ENCODE measurements at places on chromosomes 6 and 20.
A peak's percentile ranks its signal among the peaks of the same experiment; 100 is the strongest.

- DNase-seq: no peak
Measured at GRCh38 chr20:32155017-32155981, 45.8 kb downstream of the TM9SF4 start.

- DNase-seq: no peak
Measured at GRCh38 chr6:132513831-132514545, 1.1 kb upstream of the STX7 start.

DNA sequence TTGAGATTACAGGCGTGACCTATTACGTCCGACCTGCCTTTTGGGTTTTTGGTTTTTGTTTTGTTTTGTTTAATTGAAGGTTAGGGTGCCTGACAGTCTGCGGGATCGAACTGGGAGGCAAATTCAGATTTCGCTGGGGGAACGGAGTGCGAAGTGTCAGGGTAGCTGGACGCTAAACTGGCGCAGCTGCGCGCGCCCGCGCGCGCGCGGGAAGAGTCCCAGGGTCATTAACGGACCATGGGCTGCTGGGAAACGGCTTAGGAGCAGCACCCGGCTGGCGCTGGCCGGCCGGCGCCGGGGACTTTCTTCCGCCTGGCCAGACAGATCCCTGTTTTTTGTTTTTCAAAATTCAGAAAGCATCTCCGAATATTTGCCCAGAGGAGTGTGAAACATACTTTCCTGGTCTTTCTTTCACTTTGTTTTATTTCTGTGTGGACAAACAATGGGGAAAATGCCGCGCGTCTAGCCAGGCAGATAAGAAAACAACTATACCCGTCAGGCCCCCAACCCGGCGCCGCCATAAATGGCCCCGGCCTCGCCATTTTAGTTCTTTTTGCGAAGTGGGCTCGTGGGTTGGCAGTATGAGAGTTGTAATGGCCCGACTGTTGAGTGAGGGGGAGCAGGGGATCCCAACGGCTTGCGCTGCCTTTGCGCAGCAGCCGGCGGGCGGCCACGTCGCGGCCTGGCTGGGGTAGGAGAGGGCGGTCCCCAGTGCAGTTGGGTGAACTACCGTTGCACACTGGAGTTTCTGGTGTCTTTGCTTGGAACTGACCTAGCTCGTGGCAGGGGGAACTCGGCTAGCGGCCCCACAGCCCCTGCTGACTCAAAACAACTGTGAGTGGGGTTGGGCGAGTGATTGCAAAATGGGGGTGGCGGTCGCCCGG, 7.1 kb downstream of the HSPA1B start:
- DNase-seq: peak; percentile 63

DNA sequence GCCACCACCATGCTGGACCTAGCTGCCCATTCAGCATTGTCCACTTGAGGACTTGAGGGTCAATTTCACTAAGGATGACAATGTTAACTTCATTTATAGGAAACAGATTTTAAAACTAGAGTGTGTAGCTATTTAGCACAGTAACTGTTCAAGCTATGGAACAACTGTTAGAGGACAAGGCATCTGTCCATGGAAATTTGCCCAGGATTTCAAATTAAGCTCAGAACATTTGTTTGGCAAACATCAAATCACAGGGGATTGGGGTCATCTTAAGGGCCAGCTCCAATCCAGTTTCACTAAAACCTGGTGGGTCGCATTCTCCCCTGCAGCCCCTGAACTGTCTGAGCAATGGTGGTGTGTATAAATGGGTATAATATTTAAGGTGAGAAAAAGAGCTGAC, 35.1 kb downstream of the PM20D2 start:
- DNase-seq: no peak

- no peak for DNase-seq
Measured at GRCh38 chr6:160039441-160039840, 70.6 kb downstream of the IGF2R start.

DNA sequence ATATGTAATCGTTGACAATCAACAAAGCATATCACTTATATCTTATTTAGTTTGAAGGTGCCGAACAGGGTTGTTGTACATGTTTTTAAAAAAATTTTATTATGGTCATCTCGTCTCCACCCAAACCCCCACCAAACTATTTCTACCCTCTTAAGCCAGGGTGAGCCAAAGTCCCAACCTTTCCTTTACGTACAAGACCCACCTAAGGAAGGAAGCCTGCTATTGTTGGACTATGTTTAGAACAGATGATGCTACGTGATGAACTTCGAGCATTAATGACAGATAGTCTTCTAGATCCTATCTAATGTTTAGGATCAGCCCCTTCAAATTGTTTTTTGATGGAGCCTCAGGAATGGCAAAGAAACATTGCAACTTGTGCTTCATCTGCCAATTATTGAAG, 44.4 kb downstream of the CLIC5 start:
- no peak for DNase-seq

DNA sequence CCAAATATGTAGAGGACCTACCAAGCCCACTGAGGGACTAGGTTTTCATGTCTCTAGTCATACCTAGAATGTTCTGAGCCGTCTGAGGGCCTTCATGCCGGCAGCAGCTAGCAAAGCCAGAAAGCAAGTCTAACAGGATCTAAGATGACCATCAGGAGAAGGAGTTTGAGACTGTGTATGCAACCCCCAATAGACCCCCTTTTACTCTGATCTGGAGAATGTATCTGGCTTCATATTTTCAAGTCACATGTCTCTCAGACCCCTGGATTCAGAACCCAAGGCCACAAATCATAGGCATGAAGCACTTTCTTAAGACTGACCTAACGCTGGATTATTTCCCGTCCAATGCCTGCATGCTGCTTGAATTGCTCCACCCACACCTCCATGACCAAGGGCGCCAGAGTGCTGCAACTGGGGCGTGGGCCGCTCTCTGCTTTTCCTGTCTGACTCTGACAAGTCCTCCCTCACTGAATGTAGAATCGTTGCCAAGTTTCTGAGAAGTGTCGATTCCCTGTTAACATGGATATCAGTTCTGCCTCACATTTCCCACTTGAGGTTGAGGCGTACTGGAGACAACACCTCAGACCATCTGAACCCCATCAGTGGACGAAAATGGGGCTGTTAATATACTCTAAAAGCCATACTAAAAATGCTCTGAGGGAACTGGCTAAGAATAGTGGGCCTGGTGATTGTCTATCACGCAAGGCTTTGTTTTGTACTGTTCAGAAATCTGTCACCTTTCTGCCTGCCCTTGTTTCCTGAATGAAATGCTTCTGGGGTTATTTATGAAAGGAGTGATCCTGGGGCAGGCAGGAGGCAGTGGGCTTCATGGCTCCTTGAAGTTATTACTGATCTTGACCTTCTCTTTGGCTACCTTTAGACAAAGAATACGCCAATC, 23.9 kb upstream of the ASXL1 start:
- DNase-seq: no peak

- DNase-seq: no peak
Measured at GRCh38 chr6:106715922-106716321, 86.5 kb downstream of the QRSL1 start.

GRCh38 chr20:47665221-47665991, 119.9 kb downstream of the SULF2 start:
- no peak for DNase-seq

DNA sequence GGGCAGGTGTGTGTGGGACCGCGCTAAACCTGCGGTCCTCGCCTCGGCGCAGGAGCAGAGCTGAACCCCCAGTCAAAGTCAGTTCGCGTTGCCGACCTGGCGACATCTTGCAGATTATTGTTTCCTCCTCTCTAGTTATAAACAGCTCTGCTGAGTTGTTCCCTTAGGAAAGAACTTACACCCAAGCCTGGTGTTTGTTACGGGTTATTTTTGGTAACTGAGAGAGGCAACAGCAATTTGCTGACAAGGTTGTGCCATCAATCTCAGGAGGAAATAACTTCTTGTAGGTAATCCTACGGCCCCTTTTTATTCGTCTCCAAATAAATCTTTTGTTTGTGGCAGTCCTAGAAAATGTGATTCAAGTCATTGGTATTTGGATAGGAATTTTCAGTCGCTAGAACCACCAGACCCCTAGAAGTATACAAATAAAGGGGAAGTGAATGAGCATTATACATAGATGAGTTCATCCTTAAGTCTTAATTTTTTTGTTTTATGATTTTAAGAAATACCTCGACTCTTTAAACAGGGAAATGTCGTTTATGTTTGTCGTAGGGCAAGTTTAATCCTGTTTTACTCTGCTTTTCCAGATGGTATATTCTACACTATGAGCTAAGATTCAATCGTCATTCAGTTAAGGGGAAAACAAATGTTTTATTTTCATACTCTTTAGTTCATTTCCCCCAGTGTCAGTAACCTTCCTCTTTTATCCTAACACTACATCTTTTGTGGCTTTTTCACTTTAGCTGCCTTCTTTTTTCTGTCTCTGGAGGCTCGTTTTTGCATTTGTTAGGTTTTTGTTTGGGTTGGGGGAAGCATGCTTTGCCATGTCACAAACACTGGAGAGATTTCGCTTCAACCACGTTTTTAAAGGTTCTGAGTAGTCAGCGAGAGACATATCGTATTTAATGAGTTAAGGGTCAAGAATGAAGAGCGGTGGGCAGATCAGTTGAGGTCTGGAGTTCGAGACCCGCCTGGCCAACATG, 1.2 kb downstream of the PM20D2 start:
- DNase-seq: no peak

- no peak for DNase-seq
Measured at GRCh38 chr6:63584566-63584965, 12.3 kb downstream of the LOC128125822 start.

- DNase-seq: no peak
Measured at GRCh38 chr6:157967020-157967419, 14.6 kb upstream of the SYNJ2 start.

GRCh38 chr6:161001421-161001820, 9.9 kb downstream of the MAP3K4 start:
- DNase-seq: no peak

DNA sequence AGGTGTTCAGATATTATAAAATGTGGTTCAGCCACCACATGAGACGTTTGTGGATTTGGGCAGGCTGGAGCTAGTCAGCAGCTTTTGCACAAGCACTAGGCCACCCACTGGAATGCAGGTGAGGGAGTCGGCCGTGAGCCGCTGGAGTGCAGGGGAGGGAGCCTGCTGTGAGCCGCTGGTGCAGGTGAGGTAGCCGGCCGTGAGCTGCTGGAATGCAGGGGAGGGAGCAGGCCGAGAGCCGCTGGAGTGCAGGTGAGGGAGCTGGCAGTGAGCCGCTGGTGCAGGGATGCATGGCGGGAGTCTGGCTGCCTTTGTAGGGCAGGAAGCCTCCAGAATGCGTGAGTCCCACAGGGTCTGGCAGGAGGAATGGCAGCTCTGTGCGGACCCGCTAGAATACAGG, 1907.6 kb upstream of the DEFB115 start:
- DNase-seq: no peak

- DNase-seq: no peak
Measured at GRCh38 chr6:6248651-6249050, 71.8 kb downstream of the F13A1 start.

GRCh38 chr6:44712353-44713111, 325.0 kb downstream of the CDC5L start:
- no peak for DNase-seq

- DNase-seq: no peak
Measured at GRCh38 chr6:109925075-109925474, 53.0 kb upstream of the GPR6 start.

DNA sequence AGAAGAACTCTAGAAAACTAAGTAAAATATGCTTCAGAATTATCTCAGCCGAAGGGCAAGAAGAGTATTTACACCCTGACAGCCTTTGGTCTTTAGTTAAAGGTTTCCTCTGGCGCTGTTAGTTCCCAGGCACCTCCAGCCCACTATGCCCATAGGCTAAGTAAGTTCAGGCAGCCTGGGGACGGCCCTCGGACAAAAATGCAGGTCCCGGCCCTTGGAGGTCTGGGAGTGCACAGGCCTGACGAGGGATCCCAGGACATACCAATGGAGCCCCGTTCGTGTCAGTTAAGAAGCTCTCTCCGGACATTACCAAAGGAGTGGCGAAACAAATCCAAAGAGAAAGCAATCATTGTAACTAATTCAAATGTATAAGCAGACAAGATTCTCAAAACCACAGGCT, 311.8 kb downstream of the CD83 start:
- DNase-seq: no peak

GRCh38 chr6:85675030-85675819, 32.5 kb upstream of the SYNCRIP start:
- no peak for DNase-seq

- no peak for DNase-seq
Measured at GRCh38 chr6:121896363-121896762, 460.9 kb downstream of the GJA1 start.

DNA sequence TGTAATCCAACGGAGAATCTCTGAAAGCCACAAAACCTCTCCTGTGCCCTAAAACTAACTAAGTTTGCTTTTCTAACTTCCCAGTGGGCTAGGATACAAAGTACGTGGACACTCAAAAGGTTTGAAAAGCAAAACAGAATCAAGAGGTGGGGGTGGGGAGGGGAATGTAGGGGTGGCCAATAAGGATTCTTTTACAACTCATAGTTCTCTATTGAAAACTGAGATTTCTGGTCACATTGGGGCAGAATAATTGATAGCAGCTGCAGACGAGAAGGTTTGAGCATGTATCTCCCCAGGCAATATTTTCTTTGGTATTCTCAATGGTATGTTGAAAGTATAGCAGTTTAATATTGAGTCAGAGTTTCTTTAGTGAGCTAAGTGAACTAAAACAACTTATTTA, 376.7 kb upstream of the CITED2 start:
- no peak for DNase-seq

GRCh38 chr20:1669304-1669703, 11.7 kb upstream of the SIRPG start:
- no peak for DNase-seq

- DNase-seq: no peak
Measured at GRCh38 chr6:159085396-159085895, 40.7 kb upstream of the TAGAP start.

- DNase-seq: no peak
Measured at GRCh38 chr6:101537753-101538316, 144.3 kb downstream of the GRIK2 start.

DNA sequence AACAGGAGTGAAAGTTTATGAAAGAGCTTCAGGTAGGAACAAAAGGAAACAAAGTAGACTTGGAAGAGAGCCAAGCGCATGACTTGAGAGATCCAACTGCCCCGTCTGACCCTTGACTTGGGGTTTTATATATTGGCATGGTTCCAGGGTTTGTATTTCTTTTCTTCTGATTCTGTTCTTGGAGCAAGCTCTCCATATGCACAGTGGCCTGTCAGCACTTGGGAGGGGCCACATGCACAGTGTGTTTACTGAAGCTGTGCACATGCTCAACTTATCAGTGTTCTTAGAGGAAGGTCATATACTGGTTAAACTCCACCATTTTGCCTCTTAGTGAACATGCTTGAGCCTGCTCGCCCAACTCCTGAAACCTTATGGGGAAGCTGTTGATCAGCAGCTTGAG, 953.7 kb downstream of the TFAP2A start:
- DNase-seq: no peak

Data from GM12891 (cell line).